ENCODE measurements at places on chromosomes 5 and 9.
A peak's percentile ranks its signal among the peaks of the same experiment; 100 is the strongest.

GRCh38 chr5:462051-462481 is 19.1 kb downstream of the EXOC3 start:
- DNase-seq = no peak

DNA sequence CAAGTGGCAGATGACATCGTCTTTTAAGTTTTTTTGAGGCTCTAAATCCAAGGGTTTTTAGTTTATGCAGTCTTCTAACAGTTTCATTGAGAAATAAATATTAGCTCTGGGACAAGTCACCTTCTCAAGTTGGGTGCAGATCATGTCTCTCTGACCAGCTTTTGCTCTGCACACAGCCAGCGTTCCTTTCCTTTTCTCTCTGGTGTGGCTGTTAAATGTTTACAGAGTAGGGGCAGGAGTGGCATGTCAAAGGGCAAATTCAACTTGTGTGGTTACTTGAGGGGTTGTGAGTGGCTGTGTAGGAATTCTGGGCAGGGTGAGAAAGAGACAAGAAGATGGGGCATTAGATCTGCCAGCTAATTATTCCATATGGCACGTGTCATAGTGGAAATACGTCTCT is 187.5 kb upstream of the HMHB1 start:
- no peak for DNase-seq

GRCh38 chr5:168875832-168876231 is 296.7 kb upstream of the PANK3 start:
- no peak for DNase-seq

GRCh38 chr5:100551183-100551582 is 16.0 kb downstream of the FAM174A start:
- no peak for DNase-seq

GRCh38 chr5:103259705-103260355 is 1.3 kb downstream of the MACIR start:
- DNase-seq = no peak

GRCh38 chr9:28086881-28087280 is 513.6 kb upstream of the C9orf72 start:
- no peak for DNase-seq

DNA sequence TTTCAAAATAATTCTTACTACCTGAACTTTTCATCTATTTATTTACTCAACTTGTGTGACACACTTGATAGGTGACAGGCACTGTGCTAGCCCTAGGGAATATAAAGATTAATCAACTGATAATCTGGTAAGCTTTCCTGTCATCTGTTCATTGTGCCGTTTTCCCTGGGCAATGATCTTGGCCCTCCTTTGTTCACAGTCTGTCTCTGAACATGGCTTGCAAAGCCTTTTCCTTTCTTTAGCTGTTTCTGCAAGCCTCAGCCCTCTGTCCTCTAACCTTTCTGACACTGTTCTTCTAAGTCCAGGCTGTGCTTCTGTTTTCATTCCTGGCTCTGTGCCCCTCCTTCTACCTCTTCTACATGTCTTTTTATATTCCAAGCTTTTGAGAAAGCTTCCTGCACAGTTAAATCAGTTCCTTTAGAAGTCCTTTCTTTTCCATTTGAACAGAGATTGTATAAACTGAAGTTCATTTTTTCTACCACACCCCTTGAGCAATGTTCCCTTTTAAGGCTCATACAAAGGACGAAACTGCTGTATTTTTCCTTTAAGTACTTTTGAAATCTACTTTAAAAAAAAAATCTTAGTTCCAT is 803.0 kb upstream of the ZNF608 start:
- no peak for DNase-seq

GRCh38 chr5:57179262-57180200 is 5.7 kb downstream of the GPBP1 start:
- DNase-seq = no peak

- DNase-seq = no peak
Observed at GRCh38 chr5:24325306-24325832, 319.4 kb downstream of the CDH10 start.

- DNase-seq = no peak
Observed at GRCh38 chr9:133905493-133905892, 86.6 kb downstream of the VAV2 start.

GRCh38 chr9:136520053-136520540 is 25.8 kb downstream of the NOTCH1 start:
- DNase-seq = no peak

- DNase-seq = no peak
Observed at GRCh38 chr9:86282979-86283535, 719 bp upstream of the ISCA1 start.

DNA sequence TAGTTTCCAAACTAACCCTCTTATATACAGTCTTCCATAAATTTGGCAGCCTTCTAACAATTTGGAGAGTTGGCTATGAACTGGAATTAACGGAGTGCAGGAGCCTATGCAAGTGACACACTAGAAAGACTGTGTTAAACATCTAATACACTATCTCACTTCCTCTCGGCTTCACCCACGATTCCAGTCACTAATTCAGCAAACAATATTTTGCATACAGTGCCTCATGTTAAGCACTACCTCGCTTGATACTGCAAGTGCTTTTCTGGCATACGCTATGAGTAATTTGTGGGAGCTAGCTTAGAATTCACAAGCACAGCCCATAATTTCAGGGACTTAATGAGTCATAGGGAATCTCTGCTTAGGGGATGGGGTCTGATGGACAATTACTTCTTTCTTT is 102.5 kb downstream of the ST8SIA4 start:
- DNase-seq = no peak

GRCh38 chr9:117034866-117035265 is 347.8 kb downstream of the TRIM32 start:
- no peak for DNase-seq

GRCh38 chr5:14054965-14055963 is 87.9 kb upstream of the TRIO start:
- DNase-seq = no peak

GRCh38 chr9:38345851-38346755 is 46.4 kb upstream of the ALDH1B1 start:
- no peak for DNase-seq

DNA sequence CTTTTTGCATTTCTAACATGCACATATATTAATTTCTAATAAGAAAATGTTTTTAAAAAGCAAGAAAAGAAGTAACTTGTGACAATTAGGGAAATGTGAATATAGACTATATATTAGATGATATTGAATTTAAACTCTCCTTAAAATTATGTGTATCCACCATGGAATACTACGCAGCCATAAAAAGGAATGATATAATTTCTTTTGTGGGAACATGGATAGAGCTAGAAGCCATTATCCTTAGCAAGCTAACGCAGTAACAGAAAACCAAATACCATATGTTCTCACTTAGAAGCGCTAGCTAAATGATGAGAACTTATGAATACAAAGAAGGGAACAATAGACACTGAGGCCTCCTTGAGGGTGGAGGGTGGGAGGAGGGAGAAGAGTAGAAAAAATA is 23.8 kb upstream of the AP3B1 start:
- no peak for DNase-seq

- no peak for DNase-seq
Observed at GRCh38 chr9:12318732-12319685, 374.2 kb upstream of the TYRP1 start.

DNA sequence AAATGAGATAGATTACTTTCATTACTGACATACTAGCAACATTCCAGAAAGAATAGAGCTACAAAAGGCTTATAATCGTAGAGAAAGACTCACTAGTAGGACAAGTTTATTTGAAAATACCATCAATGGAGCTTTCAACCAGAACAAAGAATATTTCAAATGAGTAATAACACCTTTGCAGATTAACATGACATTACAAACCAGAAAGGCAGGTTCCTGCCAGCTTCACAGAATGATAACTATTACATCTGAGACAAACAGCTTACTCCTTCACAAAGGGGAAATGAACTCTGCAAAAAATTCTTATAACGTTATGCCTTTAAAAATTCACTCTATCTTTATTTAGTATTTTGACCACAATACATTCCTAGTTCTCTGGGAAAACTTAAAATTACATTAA is 103.1 kb downstream of the EPB41L4A start:
- DNase-seq = no peak

GRCh38 chr5:80187421-80188090 is 68.3 kb downstream of the SERINC5 start:
- DNase-seq = no peak

GRCh38 chr9:116323012-116323411 is 169.4 kb downstream of the PAPPA start:
- no peak for DNase-seq

DNA sequence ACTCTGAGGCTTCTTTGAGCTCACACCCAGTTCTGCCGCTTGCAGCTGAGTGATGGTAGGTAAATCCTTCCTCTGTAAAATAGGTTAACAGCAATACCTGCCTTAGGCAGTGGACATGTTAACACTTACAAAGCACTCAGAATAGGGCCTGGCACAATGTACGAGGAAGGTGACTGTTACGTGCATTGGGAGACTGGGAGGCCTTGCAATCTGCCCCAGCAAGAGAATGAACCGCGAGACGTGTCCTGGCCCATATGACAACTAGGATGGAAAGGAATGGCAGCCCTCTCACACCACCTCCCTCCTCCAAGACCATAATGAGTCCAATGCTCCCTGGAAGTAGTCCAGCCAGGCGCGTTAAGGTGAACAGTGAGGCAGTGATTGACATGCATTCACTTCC is 23.1 kb upstream of the AKNA start:
- no peak for DNase-seq

- peak; percentile 56 for DNase-seq
Observed at GRCh38 chr9:133359399-133360175, 3.2 kb downstream of the SURF2 start.

- DNase-seq = no peak
Observed at GRCh38 chr9:94084314-94084713, at the start of gene PTPDC1. Gene PTPDC1 (plus strand): TSS chr9:94084464. CDS start chr9:94084531, 67 bp downstream.

GRCh38 chr9:114830546-114830945 is 24.7 kb upstream of the TNFSF15 start:
- DNase-seq = no peak

DNA sequence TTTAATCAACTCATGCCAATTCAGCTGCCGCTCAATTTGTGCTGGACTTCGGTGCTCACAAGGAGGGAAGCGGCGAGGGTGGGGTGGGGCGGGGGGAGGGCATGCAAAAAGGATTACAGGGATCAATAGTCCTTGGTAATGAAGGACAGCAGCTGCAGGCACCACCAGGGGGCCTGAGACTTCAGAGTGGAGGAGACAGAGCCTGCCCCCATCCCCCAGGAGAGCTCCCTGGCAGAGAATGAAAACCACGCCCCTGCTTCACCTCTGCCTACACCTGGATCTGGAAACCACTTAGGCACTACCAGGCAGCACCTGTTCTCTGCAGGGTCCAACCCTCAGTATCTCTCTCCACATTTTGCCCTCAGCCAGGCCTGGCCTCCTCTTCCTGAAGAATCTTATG is 155.6 kb downstream of the TRIM32 start:
- no peak for DNase-seq

DNA sequence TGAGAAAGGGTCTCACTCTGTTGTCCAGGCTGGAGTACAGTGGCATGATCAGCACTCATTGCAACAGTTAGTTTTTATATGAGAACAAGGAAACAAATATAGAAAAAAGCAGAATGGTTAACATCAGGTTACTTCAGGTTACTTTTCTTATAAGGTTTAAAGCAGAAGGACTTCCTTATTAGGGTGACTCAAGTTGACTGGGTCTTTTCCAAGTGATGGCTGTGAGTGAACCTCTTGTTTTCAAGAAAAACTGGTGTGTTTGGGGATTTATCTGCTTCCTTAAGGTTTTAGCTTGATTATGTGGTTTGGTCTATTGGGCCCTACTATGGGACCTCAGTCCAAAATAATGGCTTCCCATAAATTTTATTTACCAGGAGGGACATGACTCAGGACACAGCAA is 99.2 kb downstream of the ARRDC3 start:
- no peak for DNase-seq

DNA sequence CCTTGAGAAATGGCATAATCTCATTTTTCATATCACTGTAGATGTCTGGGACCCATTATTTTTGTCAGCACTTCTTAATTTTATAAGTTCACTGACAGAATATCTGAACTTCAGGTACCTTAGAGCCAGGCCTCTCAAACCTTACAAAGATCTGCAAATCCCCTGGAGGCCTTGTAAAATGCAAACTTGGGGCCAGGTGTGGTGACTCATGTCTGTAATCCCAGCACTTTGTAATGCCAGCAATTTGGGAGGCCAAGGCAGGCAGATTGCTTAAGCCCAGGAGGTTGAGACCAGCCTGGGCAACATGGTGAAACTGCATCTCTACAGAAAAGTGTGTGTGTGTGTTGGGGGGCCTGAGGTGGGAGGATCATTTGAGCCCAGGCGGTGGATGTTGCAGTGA is 30.8 kb downstream of the RASGRF2 start:
- DNase-seq = no peak

DNA sequence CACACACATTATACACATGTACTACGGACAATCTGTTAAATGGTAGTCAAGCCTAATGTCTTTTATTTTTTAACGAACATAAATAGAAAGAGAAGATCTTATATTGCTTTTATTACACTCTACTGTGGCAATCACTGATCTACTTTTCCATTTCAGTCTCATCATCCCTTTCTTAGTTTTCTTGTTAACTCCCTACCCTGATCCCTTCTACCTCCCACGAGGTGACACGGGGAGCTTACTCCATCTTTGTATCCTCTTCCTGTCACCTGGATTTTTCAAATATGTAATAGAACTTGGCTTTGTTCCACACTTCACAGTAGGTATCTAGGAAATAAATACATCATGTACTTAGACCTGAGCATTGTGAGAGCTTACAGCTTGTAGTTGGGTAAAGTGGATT is 211.0 kb downstream of the PIK3R1 start:
- DNase-seq = no peak

DNA sequence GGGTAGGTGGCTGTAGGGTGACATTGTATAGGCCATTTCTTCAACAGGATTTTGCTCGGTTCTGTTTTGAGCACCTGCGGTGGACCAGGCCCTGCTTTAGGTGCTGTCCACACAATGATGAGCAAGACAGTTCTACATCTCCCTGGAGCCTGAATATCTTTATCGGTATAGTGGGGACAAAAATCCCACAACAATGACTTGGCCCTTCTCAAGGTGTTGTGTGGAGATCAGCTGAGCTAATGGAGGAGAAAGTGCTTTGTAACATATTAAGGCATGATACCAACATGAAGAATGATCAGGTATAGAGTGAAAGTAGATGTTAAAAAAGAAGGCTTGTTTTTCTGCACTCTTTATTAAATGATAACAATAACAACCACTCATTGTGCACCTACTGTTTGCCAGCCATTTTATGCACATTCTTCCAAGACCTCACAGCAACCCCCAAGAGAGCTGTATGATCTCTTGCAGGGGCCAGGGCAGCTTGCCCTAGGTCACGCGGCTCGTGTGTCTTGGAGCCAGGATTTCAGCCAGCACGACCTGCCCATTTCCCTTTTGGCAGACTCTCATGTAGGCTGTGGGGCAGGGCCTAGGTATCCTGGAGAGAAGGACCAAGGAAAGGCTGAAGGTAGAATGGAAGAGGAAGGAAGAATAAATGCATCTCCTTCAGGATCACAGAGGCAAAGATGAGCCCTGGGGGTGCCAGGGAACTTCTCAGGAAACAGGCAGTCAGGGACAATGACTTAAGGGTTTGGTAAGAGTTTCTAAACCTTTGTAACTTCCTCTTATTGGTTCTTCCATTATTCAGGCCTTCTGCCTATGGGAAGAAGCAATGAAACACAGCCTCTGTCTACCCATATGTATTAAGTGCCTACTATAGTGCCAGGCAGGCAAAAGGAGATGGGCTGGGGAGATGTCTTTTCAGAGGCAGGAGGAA is 50.0 kb upstream of the PPARGC1B start:
- DNase-seq = no peak

- DNase-seq = no peak
Observed at GRCh38 chr5:65803699-65804391, 81.8 kb downstream of the NLN start.

All from activated CD4-positive, alpha-beta memory T cell treated with anti-CD3 and anti-CD28 coated beads for 36 hours (primary cell).